ENCODE measurements at places on chromosomes 2 and 18.

DNA sequence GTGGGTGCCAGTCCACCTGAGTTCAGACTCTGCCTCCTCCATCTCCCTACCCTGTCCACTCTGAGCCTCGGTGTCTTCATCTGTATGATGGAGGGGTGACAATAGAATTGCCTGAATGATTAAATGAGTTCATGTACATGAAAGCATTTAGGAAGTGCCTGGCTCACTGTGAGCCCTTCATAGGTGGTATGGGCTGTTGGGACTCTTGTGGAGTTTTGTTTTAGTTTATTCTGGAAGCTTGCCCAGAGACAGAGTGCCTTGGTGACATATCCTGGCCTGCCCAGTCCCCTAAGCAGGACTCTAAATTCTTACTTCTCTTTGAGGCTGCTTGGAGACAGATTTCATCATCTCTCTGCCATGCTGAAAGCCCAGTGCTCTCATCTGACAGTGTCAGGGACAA, 24.5 kb upstream of the GIGYF2 start:
- DNase-seq, result no peak

DNA sequence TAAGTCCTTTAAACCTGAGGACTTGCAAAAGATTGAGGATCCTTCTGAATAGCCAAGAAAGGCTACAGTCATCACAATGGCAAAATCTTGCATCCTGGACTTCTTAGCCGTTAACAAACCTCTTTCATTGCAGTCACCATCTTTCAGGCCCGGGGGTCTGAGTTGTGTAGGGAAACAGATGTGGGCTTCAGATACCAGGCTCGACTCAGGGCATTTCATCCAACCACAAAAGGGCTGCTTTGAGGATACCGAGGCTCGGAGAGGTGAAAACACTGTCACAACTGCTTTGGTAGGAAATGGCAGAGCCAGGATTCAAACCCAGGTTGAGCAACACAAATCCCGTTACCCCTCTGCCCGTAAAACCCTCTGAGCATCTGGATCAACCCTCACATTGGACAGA, 147.4 kb downstream of the TFCP2L1 start:
- DNase-seq, result no peak

DNA sequence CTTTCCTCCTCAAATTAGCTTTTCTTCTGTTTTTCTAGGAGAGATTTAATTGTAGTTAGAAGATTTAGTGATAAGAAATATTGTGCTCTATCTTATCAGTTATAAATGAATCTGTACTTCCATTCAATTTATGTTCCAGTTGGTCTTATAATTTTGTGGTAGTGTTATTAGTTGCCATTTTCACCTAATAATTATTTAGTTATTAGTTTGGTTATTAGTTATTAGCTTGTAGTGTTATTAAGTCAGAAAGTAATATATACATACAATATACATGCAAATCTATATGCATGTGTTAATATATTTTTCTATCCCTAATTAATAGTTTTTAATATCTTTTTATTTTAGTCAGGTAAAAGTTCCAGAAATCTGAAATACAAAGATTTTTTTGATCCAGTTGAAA, 3.2 kb downstream of the MPHOSPH10 start:
- no peak for DNase-seq

DNA sequence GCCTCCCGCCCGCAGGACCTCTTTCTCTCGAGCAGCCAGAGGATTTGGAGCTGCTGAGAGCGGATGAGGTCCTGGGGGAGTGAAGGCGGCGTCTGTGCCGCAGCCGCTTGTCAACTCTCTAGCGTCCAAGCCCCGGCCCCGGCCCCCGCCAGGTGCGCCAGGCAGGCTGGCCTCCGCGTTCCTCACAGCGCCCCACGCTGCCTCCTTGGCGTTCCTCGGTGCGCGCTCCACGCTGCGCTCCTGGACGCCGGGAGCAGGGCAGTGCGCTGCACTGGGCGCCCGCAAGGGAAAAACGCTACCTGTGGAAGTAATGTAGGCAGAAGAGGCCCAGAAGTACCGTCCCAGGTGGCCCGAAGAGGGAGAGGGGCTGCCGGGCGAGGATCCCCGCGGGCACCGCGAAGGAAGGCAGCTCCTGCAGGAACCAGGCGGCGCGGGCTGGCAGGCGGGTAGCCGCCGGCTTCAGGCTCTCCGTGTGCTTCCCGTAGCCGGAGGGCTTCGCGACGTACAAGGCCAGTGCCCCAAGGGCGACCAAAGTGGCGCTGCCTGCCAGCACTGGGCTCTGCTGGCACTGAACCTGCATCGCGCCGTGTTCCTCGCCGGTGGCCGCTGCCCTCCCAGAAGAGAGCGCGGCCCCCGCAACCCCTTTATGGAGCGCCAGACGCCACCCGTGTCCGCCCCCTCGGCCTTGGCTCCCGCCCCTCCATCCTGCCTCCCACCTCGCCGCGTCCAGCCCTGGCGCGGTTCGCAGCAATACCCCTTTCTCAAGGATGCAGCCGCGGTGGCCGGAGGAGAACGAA, at the start of gene SRD5A2:
Gene SRD5A2 (minus strand): TSS at position 618 of the 797 bp plus-strand sequence. CDS start 38 bp downstream, at position 580.
- peak; percentile 16 for DNase-seq

GRCh38 chr2:9951272-9951521, 296 bp upstream of the GRHL1 start:
- no peak for DNase-seq

DNA sequence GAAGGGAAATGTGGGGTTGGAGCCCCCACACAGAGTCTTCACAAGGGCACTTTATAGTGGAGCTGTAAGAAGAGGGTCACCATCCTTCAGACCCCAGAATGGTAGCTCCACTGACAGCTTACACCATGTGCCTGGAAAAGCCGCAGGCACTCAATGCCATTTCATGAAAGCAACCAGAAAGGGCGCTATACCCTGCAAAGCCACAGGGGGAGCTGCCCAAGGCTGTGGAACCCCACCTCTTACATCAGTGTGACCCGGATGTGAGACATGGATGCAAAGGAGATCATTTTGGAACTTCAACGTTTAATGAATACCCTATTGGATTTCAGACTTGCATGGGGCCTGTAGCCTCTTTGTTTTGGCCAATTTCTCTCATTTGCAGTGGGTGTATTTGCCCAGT, 694.7 kb downstream of the CBLN2 start:
- no peak for DNase-seq

- DNase-seq, result no peak
Measured at GRCh38 chr2:144548532-144549191, 28.7 kb upstream of the ZEB2 start.

- DNase-seq, result no peak
Measured at GRCh38 chr18:13496691-13497281, 229.6 kb downstream of the FAM210A start.

DNA sequence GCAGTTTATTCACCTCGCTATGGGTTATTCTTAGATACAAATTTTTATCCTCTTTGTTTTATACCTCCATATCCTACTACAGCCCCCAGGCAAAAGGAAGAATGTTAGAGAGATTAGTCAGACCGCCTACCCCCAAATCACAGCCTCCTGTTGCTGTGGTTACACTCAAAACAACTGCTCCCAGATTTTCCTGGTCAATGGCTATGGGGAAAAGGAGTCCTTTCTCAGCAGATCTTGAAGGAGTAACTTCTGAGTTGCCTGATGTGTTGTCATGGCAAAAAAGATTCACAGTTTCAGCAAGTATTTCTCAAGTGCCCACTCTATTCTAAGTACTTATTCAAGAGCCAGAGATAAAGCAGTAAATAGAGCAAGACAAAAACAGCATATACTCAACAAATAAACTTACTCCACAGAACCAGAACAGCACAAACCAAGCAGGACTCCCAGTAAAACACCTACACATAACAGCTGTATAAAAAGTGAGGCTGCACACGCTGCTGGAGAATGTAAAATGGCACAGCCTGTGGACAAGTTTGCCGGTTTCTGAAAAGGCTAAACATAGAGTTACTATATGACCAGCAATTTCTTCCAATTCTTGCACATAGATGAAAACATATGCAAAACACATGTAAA, 104.8 kb downstream of the NOL10 start:
- DNase-seq, result no peak

- no peak for DNase-seq
Measured at GRCh38 chr2:158391876-158392275, 64.7 kb downstream of the CCDC148 start.

DNA sequence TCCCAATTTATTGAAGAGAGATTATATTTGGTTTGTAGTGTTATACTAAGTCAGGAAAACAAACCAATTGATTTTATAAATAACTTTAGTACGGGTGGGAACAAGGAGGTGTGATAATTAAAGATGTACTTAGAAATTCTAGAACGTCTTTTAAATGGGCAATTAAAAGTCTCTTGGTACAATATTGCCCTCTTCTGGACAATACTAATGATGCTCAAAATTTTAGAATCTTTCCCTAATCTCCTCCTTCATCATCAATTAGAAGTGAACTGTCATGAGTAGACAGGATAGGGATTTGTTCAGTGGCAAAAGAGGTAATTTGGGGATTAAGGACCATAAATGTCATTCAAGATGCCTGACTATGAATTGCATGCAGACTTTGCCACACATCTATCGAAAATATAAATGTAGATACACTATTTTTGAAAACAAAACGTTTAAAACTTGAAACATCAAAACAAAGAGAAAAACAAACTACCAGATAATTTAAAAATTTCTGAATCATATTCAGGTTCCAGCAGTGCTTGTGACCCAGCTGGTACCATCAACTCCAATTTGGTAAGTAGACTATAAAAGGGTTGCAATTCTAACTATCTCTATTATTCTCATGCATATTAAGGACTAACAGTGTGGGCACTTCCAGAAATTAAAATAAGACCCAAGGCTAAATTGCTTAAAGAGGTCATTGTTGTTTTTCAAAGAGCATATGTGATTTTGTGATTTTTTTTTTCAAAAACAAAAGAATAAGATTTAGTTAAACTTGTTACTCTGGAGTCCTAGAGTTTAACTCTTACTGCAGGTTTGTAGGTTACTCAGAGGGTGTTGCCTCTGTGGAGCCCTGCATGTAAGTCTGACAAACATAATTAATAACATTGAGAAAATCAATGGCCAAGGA, 123.5 kb downstream of the LAMA3 start:
- no peak for DNase-seq

DNA sequence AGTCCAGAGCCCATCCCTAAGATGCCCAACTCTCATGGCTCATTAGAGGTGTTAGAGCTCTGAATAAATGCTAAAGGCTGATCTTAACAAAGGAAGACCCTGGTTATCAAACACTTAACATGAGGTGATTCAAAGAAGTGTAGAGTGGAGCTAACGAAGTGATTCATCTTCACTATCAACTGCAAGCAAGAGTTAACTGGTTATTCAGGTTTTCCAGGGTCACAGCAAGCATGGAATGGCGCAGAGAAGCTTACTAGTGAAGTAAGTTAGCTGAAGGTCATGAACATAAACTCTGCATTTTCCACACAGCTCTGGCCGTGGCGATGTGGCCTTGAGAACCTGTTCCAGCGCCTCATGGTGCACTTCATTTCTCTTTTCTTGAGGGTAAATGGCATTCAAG, 17.0 kb downstream of the RND3 start:
- no peak for DNase-seq

DNA sequence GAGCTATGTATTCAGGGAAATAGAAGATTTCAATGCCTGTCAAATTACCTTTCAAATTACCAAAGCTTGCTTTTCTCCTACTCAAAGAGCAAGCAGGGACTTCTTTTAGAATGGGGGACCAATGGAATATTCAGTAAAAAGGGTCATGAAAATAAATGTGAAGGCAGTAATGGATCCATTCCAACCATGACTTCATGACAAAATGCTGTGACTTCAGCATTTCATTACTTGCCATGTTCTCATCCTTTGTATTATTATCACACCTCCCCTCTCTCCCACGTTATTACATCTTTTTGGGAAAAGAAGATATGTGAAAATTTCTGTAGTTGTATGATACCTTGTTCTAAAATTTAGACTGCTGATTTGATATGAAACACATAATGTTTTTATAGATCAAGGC, 864.0 kb upstream of the FSHR start:
- no peak for DNase-seq

GRCh38 chr2:180319586-180320405, 312.7 kb upstream of the CWC22 start:
- no peak for DNase-seq

DNA sequence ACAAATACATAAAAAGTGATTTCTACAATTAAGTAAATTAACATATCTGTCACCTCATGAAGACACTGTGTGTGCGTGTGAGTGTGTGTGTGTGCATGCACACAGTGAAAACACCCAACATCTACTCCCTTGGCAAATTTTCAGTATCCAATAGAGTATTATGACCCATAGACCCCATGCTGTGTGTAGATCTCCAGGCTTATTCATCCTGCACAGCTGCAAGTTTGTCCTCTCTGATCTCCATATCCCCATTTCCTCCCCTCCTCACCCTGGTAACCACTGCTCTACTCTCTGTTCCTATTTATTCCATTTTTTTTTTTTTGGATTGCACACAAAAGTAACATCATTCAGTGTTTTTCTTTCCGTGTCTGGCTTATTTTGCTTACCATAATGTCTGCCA, 391.0 kb downstream of the SOX11 start:
- no peak for DNase-seq

GRCh38 chr2:37797081-37797480, 125.6 kb upstream of the CDC42EP3 start:
- no peak for DNase-seq

DNA sequence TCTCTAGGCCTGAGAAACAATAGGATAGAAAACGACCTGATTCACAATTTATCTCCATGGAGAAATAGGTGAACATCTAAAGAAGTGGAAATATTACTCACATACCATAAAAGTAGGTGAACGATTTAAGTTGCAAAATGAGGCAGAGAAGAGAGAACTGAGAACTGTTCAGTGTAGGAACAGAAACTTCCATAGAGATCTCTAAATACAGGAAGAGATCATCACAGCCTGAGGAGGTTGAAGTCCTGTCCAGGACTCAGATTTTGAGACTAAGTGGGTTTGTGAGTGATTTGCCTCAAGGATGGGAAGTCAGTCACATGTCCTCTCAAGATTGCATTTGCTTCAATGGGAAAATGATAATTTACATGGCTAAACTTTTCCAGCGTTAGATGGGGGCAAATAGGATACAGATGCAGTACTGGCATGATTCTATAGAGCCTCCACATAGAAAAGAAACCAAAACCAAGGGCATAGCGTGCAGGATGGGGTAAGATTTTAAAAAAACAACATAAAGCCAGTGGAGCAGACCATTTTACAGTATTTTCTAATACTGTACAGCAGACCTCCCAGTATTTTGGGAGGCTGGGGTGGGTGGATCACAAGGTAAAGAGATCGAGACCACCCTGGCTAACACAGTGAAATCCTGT, 68.8 kb downstream of the MEP1B start:
- no peak for DNase-seq

DNA sequence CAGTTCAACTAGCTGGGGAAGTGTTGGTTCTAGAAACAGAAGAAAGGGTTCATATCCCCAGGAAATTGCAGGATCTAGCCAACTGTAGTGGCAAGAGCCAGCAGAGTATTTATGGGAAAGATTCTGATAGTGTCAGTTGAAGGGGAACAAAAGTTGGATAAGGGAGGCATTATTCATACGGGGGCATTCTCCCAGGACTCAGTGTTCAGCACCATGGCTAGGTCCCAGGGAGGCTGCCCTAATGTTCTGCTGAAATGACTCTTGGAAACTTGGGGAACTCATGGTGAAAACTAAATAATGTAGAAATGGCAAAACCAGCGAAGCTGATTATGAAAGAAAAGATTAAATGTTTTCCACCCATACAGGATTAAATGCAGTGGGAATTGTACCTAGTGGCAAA, 543.7 kb downstream of the TRIB2 start:
- DNase-seq, result peak; percentile 4
